ENCODE measurements at places on chromosomes 3 and 15.

DNA sequence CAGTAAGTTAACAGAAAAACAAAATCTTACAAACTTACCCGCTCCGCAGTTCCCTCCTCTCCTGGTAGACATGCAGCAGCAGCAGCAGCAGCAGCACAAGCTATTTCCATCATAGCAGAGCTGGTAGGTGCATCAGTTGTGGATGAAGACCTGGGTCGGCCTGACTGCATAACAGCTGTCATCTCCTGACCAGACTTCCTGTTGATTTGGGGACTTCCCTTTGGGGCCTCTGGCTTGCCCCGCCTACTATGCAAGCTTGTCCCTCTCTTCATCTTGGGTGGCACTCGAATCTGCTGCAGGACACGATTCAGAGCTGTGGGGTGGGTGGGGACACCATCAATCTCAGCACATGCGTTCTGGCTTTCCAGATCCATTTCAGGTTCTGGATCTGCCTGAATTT lies 65.7 kb downstream of the TMCC1 start:
- no peak for DNase-seq

GRCh38 chr3:177333533-177334520 lies 136.5 kb upstream of the TBL1XR1 start:
- DNase-seq: no peak

GRCh38 chr3:114962189-114962588 lies 184.9 kb downstream of the ZBTB20 start:
- no peak for DNase-seq

DNA sequence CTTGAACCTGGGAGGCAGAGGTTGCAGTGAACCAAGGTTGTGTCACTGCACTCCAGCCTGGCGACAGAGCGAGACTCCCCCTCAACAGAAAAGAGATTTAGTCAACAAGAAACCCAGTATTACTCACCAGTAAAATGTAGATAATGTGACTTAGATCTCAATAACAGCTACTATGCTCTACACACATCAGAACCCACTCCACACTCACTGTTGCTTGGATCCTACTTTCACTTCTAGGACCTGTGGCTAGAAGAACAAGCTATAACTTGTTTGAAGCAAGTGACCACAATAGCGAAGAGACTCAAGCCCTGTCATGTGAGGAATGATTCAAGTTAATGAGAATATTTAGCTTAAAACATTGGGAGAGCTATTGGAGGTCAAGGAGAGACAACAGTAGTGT lies 100.7 kb downstream of the ANXA2 start:
- DNase-seq: no peak

DNA sequence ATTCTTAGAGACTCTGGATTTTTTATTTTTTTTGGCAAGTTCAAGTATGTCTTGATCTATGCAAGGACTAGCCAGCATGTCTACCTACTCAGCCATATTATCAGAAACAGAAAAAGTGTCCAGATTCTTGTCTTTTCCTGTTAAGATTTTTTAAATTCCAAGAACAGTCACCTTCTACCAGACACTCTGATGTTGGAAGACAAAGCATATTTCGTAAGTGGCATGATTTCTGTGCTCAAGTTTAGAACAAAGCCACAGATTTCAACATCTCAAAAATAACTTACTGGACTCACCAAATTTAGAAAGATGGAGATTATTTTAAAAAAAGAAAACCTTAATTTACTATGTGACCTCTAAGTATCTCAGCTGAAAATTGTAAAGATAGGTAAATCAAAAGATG lies 61.9 kb downstream of the GOLGA6L7 start:
- no peak for DNase-seq

- DNase-seq: no peak
These were observed 33.7 kb downstream of the LARP6 start for GRCh38 chr15:70820214-70820613.

DNA sequence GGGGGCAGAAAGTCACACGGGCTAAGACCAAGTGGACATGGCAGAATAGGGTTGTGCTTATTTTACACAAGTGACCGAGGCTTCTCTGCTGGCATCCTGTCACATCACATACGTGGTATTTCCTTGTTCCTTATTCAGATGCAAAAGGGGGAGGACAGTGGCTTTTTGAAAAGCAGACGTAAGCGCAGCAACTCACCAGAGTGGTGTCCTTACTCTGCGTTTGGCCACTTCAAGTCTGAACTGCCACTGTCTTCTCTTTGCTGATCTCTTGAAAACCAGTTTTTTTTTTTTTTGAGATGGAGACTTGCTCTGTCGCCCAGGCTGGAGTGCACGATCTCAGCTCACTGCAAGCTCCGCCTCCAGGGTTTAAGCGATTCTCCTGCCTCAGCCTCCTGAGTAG lies 113.2 kb downstream of the SOX2 start:
- DNase-seq: no peak

DNA sequence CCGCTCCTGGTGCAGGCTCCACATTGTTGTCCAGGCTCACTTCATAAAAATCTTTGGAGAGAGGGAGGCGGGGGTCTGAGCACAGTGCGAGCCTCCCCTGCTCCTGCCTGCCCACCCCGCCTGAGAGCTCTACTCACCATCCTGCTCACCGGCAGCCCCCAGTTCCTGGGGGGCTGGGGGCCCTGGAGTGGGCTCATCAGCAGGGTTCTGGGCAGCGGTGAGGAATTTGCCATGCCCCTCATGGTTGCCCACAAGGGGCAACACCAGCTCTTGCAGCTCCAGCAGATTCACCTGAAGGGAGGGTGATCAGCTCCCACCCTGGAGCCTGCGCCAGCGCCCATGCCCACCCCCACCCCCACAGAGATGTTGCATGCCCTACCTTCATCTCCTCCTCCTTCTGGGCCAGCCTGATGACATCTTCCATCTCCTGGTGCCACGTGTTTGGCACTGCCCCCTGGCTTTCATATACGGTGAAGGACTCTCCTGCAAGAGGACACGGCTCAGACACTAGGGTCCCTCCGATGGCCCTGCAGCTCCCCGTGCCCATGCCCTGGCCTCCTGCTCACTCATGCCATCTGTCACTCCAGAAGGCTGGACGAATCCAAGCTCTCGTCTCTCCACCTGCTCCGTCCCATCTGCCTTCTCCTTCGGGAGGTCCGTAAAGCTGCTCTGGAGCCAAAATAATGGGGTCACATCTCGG lies 162.1 kb downstream of the TBC1D2B start:
- no peak for DNase-seq

GRCh38 chr3:171255236-171255806 lies 204.9 kb downstream of the TNIK start:
- no peak for DNase-seq

GRCh38 chr3:110414855-110415254 lies 656.8 kb upstream of the NECTIN3 start:
- DNase-seq: no peak

DNA sequence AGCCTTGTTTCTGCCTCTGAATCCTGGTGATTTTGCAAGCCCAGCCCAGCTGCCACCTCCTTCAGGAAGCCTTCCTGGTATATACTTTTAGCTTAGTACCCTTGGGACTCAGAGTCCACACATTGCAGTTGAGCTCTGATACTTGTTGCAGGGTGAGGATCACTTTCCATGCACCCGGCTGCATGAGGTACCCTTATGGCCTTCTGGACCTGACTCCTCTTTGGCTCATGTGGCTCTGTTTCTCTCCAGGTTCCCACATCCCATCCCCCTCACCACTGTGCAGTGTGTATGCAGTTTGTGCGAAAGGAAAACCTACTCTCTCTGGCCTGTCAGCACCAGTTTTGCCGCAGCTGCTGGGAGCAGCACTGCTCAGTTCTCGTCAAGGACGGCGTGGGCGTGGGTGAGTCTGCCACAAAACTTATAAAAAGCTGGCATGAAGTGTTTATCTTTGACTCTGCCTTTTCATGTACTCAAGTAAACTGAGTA lies 23.1 kb upstream of the P4HTM start:
- DNase-seq: no peak

GRCh38 chr3:28901018-28901417 lies 379.9 kb upstream of the RBMS3 start:
- DNase-seq: no peak

- no peak for DNase-seq
These were observed 14.6 kb downstream of the ACAD11 start for GRCh38 chr3:132645058-132645457.

DNA sequence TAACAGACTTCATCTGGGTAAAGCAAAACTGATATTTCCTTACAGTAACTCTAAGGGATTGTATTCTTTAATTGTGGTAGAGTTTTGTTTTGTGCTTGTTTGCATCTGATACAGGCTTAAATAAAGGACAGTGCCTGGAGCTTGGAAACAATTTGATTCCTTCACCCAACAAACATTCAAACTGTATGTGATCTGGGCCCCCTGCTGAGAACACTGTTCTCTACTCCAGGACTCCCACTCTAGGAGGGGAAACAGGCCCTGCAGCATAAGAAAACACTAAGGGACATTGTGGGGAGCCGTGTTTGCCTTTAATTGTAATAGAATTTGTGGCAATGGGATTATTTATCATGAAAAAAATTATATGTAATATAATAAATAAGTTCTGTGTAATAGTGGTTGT lies 56.9 kb downstream of the CTDSPL start:
- no peak for DNase-seq

- DNase-seq: no peak
These were observed 364.9 kb upstream of the MCTP2 start for GRCh38 chr15:93866476-93866875.

- DNase-seq: no peak
These were observed 27.7 kb upstream of the LRRN1 start for GRCh38 chr3:3771567-3771966.

- DNase-seq: no peak
These were observed 13.3 kb downstream of the GRAMD2A start for GRCh38 chr15:72184165-72184811.

GRCh38 chr15:60936186-60936585 lies 292.9 kb downstream of the RORA start:
- DNase-seq: no peak

DNA sequence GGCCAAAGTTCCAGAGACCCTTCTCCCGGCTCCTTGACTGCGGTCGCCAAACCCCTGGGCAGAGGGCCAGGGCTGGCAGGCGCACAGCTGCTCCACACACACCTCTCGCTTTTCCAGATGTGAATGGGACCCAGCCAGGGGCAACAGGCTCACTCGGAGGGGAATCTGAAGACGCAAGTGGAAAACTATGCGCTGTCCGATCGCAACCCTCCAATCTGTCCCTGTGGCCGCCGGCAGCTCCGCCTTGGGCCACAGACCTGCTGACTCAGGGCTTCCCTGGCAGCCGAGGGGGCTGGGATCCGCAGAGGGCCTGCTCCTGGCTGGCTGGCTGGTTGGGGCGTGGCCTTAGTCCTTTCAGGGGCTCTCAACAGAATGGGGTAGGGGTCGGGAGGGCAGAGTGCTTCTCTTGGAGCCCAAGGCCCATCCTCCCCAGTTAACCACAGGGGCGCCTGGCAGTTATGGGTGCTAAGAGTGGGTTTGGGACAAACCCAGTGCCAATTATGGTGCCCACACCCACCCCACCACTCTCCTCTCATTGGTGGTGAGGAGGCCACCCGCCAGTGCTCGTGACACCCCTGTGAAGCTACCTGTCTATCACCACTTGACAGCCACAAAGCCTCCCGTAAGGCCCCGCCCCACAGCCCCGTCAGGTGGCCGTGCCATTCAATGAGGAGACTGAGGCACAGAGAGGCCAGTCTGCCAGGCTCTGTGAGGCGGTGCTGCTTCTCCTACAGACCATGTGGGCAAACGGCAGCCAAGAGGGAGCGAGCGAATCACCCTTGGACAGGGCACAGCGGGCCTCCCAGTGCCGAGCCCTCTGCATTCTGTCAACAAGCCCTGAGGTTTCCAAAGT lies 53.8 kb downstream of the IQSEC1 start:
- DNase-seq: no peak

- DNase-seq: no peak
These were observed 98.1 kb upstream of the TGFBR2 start for GRCh38 chr3:30508339-30508738.

DNA sequence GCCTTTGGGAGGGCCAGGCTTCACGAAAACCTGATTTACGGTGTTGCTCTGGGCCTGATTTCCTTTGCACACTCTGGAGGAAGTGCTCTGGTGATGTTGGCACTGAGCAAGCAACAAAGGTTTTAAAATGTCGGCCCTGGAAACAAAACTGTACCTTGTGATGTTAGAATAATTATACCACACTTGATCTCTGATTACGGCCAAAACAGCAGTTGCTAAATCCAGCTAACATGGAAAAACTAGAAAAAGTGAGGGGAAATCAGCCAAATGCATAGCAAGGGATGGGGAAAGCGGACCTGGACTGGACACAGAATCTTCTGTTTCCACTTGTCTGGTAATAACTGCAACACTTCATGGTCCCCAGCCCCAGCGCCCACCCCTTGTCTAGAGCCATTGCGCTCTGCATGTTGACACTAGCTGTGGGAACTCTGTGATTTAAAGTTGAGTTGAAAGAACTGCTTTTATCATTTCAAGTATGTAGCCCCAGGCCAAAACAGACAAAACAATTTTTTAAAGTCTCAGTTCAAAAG lies 120.1 kb downstream of the VGLL4 start:
- no peak for DNase-seq

- DNase-seq: peak; percentile 37
These were observed 1.7 kb downstream of the MEIS2 start for GRCh38 chr15:37098468-37099318.

DNA sequence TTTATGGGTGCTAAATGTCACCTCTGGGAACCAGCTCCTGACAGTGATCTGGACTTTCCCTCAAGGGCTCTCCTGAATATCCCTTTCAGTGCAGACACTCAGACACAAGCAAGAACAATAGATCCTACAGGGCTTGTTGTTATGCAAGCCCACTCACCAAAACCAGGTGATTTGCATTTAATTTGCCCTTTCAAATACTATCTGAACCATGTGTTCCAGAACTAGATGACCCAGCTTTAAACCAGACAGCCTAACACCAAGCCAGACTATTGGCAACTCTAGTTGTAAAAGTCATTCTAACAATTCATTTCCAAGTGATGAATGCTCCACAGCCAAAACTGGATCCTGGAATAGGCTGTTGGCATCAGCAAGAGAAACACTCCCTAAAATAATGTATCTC lies 5.6 kb upstream of the ATP8B4 start:
- no peak for DNase-seq

DNA sequence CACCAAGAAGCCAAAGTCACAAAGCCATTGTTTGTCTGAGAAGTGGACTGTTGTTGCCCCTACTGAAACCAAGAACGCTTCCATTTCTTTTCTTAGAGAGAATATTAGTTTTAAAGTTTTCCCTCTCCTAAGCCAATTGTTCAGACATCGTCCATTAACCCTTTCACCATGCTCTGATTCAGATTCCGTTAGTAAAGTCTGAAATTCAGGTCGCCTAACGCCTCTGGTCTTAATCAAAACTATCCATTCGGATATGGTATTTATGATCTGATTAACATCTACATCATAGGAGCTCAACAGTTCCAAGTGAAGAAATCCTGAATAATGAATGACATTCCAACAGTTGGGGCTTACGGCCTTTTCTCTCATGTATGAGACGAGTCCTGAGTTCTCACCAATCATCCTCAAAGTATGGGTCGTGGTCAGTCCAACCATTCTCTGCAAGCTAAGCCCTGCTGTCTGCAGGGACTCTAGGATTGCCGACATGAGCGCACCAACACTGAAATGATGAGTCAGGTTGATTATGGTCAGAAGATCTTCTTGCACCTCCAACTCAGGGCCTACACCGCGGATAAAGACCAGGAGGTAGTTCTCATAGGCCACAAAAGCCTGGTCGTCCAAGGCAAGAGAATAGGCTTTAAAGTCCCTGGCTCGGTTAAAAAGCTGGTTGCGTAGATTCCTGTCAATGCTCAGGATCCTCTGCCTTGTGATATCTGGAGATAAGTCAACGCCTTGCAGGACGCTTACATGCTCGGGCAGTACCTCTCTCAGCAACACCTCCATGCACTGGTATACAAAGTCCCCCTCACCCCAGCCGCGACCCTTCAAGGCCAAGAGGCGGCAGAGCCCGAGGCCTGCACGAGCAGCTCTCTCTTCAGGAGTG lies 767 bp downstream of the EPM2AIP1 start:
- no peak for DNase-seq

GRCh38 chr15:58544756-58545155 lies 113.0 kb downstream of the LIPC start:
- DNase-seq: no peak
